ENCODE measurements at places on chromosomes 3 and 15.
A peak's percentile ranks its signal among the peaks of the same experiment; 100 is the strongest.

DNA sequence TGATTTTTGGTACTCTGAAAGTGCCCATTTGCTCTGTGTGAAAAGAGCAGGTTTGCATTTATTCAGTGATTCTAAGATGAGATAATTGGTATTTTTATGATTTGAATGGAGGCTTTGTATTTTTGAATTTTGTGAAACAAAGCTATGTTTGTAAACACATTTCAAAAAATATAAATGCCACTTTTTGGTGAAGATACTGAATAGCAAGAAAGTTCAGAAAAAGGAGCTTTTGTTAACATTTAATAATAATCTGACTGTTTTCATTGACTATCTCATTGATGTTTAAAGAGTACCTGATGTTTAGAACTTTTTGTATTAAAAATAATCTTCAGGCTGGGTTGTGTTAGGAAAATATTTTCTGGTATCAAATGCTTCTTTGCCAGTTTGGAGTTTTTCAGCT lies 23.7 kb downstream of the TCF12 start:
- DNase-seq = no peak

DNA sequence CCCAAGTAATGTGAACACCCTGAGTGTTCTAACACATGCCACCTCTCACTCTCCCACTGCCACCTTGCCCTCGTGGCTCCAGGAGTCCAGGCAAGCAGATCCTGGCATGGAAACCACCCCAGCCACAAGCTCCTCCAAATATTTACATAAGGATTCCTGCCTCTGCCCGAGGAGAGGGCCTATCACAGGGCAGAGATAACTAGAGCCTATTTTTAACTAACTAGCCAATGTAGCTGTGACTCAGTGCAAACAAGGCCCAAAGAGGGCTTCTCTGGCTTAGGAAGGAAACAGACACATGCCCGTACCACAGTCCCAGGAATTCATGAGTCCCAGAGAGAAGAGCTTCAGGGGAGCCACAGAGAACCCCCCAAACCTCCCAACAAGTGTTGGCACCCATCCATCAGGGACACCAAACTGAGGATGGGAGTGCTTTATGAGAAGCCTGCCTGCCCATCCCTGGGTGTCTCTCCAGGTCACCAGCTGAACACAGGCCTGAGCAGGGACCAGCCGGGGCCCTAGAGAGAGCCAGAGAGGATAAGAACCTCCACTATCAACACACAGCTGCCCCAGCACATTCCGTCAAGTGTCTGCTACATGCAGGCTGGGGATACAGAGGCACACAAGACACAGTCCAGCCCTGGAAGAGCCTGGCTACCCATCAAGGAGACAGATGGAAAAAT lies 9.2 kb downstream of the FYCO1 start:
- DNase-seq = peak; percentile 89

GRCh38 chr3:195906865-195907683 lies 1.3 kb downstream of the TNK2 start:
- no peak for DNase-seq

DNA sequence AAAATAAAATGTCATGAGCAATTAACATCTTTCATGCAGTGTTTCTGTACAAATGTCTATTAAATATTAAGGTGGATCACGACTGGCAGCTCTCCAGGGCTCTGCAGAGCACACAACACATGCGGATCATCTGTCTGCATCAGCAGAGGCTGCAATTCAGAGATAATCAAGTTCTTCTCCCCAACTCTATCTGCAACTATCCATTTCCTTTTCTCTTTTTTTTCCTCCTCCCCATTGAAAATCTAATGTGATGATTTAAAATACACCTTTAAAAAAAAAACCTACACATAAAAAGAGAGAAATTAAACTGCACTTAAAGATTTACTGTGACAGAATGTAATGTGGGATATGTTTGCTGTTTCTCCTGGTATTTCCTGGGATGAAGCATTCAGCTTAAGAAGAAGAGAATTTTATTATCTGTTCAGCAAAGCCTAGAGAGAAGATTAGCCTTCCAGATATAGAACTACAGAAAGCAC lies 352.6 kb upstream of the CCDC54 start:
- peak; percentile 30 for DNase-seq

DNA sequence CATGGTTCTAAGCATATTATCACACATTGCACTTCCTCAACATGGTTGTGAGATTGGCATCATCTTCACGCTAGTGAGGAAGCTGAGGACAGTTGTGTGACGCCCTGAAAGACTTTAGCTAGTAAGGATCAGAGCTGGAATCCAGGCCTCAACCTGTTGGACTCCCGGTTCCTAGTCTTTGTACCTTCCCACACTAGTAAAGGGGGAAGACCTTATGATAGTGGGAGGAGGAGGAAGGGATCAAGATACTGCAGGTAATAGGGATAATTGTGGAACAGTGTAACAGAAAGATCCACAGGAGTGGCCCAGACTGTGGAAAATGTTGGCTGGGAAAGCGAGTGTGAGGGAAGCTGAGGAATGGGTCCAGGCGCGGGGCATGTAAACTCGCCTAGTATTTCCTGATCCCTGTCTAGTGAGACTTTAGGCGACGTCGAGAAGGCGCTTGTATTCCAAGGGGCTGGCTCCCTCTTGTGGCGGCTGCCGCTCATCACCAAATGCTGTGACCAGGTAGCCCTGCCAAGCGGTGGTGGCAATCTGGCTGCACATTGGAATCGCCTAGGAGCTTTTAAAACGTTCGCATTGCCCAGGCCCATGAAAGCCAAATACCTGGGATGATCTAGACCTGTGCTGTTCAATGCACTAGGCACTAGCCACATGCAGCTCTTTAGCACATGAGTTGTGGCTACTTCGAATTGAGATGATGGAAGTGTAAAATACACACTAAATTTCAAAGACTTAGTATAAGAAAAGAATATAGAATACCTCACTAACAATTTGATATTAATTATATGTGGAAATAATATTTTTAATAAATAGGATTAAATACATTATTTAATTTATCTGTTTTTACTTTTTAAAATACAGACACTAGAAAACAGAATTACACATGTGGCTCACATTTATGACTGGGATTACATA lies 38.8 kb upstream of the CLDN18 start:
- peak; percentile 64 for DNase-seq
